HCT116 (cell line): ENCODE measurements at places on chromosomes 12 and 14.

DNA sequence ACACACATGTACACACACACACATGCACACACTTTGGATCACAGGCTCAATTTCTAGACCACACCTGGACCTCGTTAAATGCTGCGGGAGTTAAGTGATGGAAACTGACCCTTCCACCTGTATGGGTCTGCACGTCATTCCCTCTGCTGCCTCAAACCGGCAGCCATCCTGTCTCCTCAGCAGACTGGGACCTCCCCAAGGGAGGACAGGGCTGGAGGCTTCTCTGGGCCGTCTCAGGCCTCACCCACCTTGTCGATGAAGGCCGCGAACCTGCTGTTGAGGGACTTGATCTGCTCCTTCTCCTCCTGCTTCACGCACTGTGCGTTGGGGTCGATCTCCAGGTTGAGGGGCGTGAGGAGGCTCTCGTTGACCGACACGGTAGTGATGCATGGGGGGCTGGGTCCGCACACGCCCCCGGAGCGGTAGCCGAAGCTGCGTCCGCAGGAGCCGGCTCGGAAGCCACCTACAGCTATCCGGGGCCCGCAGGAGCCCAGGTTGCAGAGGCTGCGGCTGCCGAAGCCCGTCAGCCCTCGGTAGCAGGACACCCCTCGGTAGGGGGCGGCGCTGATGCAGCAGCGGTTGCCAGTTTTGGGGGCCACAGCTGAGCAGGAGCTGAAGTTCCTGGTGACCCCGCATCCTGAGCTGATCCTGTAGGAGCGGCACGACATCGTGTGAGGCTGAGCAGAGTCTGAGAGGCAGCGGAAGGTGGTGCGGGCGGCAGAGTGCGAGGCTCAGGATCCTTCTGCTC, at the start of gene KRT85:
TSS of gene KRT85 (minus strand) at position 744 of the 748 bp plus-strand sequence. CDS start at position 668, 76 bp downstream.
- DNase-seq: no peak

- no peak for DNase-seq
Measured at GRCh38 chr12:49230176-49230804, 34.6 kb upstream of the TUBA1C start.

GRCh38 chr12:91417650-91418049, 235.0 kb upstream of the DCN start:
- no peak for DNase-seq

DNA sequence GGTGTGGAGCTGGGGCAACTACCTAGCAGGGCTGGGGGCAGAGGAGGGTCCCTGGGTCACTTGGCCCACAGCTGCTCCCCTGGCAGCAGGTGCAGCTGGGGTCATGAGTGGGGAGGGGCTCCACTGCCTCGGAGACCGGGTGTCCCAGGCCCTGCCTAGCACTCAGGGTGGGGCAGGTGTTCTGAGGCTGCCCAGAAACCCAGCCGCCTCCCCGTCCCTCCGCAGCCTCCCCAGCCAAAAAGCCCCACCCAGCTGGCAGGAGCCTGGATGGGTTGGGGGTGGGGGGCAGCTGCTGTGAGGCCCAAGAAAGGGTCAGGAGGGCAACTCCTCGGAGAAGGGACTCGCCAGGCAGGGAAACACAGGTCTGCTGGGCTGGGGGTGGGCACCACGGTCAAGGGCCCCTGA, 11.2 kb downstream of the AHNAK2 start:
- DNase-seq: no peak

DNA sequence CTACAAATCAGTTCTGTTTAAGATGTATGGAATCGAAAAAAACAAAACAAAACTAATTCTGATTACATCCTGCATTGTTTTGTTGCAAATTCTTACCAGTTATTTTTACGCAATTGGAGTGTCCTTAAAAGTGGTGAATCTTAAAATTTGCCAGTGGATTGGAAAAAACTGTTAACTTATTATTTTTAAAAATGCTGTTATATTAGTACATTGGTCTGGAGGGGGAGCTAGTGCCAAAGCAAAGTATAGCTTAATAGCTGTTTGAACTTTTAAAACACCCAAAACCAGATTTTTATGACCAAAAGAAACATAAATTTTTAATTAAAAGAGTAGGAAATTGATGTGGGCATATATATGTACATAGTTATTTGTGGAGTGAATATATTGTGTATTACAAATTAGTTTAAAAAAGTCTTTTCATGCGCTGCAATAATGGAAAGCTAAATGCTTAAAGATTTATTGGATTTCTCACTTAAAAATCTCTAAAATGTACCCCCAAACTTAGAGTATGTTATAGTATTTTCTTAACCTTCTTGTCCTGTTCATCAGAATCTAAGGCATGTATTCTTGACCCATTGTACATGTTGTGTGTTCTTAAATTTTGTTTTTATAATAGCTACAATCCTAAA, 2.5 kb downstream of the FUT8 start:
- no peak for DNase-seq

DNA sequence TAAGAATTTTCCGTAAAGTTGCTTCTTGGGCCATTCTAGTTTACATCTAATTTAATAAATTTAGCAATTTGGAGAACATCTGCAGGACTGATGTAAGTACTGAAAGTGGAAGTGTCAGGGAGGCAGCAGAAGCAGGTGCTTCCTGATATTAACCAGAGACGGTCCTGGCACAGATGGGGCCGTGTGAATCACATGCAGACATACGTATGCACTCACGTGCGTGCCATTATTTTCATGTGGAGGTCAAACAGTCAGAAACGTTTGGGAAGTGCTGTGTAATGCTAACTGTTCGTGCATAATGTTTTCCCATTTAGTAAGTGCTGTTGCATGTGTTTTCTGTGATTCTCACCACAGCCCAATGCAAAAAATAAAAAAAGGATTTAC, 87.8 kb upstream of the DYNC1H1 start:
- DNase-seq: no peak

DNA sequence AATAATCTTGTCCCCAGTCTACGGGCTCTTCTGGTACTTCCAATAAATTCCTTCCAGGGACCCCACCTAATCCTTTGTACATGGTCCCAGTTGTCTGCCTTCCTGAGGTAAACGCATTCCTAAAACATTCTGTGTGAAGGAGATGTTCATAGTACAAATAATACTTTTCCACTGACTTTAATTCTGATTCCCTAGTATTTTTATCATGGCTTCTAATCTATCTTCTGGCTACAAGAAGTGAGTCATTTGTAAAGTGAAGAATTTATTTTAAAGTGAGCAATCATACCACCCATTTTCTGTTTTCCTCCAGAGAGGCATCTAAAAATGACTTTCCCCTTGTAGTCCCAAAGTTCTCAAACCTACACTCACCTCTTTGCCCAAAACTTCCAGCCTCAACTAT, 65.9 kb upstream of the NUDT4 start:
- no peak for DNase-seq

- no peak for DNase-seq
Measured at GRCh38 chr14:30648471-30648870, 26.4 kb downstream of the SCFD1 start.

GRCh38 chr12:129332286-129332685, 479.0 kb downstream of the GLT1D1 start:
- DNase-seq: no peak

DNA sequence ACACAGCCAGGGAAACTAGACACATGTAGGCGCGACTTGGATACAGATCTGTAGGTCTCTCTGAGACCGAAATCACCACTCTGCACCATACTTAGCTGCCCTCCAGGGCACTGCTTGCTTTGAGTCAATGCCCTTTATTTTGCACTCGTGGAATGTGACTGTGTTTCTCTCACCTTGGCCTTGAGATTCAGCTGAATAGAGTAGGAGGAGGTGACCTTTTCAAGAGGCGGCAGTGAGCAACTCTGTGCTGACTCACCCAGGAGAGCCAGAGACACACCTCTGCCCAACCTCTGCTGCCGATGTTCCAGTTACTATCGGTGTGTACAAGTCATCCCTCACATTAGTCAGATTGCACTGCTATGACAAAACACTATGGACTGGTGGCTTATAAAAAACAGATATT, 583.4 kb downstream of the VRK1 start:
- peak; percentile 43 for DNase-seq
